ENCODE measurements at places on chromosomes 1 and 21.
A peak's percentile ranks its signal among the peaks of the same experiment; 100 is the strongest.

DNA sequence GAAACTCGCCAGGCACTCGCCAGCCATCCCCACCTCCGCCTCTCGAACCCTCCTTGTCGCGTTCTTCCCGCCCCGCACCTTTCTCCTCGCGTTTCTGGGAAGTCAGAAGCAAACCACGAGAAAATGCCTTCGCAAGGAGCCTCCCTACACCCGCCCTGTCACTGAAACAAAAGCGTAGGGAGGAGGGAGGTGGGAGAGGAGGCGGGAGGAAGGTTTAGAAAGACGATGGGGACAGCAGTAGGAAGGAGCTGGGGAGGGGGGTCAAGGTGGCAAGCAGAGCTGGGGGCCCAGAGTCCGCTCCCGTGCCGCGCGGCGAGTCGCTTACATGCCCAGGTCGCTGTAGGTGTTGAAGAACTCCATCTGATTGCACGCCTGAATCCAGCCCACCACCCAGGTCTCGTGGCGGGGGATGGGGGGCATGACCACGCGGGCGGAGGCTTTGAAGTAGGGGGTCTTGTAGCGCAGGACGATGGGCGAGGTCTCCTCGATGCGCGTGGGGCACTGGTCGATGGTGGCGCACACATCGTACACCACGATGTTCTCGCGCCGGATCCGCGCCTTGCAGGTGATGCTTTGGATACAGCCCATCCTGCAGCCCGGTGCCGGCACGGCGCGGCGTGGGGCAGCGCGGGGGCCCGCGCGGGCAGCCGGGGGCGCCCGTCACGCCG, 1.0 kb downstream of the FAM78B start:
- peak; percentile 5 for DNase-seq

DNA sequence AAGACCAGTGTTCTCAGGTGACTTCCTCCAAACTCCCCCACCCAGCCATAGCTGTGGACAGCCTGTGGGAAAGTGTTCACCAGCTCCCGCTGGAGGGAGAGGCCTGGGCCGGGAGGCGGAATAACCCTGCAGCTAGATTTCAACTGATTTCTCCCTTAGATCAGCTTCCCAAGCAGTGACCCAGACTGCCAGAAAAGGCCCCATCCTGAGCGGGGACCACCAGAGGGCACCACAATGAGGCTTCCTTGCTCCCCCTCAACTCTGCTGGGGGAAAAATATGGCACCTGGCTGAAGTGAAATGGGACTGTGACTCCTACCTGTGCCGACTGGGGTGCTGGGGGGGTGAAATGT, 50.8 kb downstream of the RHBG start:
- DNase-seq: no peak

GRCh38 chr1:53685272-53686051, 53.5 kb downstream of the GLIS1 start:
- DNase-seq: no peak

DNA sequence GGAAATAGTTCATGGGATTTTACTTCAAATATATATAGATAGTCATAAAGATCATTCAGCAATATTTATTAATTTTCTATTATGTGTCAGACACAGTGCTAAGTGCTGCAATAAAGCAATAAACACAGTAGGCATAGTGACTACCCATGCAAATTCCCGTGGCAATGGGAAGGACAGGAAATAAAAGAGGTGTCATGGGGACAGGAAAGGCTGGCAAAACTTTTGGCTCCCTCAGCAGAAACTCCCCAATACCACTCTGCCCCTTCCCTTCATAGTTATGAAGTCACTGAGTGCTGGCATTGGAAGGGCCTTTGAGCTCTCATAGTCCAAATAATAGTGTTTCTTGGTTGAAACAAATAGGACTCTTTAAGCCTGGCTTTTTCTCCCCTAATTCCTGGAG, 104.4 kb upstream of the DPT start:
- DNase-seq: no peak

GRCh38 chr1:156747742-156748669, 3.5 kb downstream of the HDGF start:
- DNase-seq: no peak

- DNase-seq: no peak
Observed at GRCh38 chr1:158002631-158003405, 9.4 kb downstream of the KIRREL1 start.

All from dermis microvascular lymphatic vessel endothelial cell (primary cell).